IPS-NIHi11 (cell line): ENCODE measurements at places on chromosomes 7 and 10.

- DNase-seq: no peak
Observed at GRCh38 chr7:54921116-54921515, 97.7 kb upstream of the EGFR start.

DNA sequence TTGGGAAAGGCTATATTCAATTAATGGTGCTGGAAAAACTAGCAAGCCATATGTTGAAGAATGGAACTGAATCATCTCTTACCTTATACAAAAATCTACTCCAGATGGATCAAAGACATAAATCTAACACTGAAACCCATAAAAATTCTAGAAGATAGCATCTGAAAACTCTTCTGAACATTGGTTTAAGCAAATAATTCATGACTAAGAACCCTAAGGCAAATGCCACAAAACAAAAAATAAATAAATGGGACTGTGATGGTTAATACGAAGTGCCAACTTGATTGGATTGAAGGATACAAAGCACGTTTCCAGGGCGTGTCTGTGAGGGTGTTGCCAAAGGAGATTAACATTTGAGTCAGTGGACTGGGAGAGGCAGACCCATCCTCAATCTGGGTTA lies 1130.0 kb downstream of the DNAJB9 start:
- DNase-seq: no peak

GRCh38 chr10:8129438-8129837 lies 75.0 kb downstream of the GATA3 start:
- DNase-seq: no peak

DNA sequence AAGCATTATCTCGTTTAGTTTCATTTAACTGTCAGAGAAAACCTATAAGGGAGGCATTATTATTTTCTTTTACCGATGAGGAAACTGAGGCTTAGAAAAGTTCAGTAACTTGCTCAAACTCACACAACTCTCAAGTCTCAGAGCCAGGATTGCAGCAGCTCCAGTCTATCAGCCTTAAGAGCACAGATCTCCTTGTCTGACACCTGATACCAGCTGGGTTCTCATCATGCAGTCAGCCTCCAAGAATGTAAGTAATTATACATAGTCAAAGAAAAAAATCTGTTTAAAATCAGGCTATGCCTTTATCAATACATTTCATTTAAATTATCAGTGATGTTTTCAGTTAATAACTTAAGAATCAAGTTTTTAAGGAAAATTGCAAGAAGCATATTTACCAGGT lies 236.6 kb upstream of the TCF7L2 start:
- DNase-seq: peak; percentile 34
